ENCODE measurements at places on chromosomes 7 and 10.

DNA sequence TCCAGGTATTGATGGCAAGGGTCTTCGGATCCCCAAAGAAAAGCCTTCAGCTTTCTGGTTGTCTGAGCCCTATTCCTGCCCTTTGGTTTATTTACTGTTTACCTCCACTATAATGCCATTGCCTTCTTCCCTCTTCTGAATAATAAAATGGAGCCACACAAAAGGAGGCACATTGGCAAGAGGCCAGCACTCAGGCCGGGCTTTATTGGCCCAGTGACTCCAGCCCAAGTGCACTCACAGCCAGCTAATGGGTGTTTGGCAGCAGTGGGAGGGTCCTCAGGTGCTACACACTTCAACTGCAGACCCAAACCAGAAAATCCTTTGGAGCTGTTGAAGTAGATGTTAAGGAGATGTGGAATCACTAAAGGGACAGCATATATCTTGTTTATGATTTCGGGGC is 336.0 kb downstream of the PLXNA4 start:
- no peak for DNase-seq

DNA sequence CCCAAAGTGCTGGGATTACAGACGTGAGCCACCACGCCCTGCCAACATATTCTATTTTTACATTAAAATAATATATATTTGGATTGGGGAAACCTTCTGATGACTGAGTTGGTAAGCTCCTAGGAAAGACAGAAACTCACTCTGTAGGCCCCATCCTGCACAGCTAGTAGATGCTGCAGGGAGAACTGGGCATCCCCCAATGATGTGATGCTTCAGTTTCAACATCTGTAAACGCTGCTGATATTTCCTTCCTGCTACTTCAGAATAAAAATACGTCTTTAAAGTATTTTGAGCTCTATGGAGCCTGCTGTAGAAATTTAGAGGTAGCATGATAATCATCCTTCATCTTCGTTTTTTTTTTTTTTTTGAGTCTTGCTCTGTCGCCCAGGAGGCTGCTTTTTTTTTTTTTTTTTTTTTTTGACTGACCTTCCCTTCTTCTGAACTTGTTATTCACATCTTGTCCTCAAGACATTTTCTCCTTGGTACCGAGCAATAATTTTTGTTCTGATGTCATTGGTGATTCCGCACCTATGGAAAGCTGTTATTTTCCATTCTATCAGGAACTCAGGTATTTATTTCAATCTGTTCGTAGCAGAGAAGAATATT is 21.8 kb upstream of the INPP5F start:
- peak; percentile 34 for DNase-seq

DNA sequence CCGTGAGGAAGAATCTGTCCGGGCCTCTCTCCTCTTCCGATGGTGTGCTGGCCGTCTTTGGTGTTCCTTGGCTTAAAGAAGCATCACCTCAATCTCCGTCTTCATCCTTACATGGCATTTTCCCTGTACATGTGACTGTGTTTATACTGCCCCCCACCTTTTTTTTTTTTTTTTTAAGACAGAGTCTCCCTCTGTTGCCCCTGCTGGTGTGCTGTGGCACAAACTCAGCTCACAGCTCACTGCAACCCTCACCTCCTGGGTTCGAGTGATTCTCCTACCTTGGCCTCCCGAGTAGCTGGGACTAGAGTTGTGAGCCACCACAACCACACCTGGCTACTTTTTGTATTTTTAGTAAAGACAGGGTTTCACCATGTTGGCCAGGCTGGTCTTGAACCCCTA is 121.9 kb upstream of the C7orf33 start:
- DNase-seq = no peak

DNA sequence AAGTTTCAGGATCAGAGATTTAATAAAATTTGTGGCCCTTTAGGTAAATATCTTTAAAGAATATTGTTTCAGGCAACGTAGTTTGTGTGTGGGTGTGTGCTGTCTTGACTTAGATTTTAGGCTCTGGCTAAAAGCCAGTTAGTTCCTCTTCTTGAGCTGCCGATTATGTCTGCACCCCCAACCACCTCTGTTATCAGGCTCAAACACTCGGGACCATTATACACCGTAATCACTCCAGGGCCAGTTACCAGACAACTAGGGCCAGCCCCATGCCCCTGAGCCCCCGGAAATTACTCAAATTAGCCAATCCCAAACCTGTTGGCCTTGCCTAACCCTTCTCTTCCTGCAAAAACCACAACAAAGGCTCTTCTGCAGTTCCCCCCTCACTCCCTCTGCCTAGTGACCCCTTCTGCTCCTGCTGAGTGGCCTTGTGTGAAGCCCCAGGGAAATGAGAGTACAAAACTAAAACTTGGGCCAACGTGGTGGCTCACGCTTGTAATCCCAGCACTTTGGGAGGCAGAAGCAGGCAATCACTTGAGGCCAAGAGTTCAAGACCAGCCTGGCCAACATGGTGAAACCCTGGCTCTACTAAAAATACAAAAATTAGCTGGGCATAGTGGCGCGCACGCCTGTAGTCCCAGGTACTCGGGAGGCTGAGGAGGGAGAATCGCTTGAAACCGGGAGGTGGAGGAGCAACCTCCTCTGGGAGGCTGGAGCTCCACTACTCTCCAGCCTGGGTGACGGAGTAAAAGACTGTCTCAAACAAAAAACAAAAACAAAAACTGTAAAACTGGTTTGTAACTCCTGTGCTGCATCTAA is 9.2 kb upstream of the HNRNPF start:
- no peak for DNase-seq

DNA sequence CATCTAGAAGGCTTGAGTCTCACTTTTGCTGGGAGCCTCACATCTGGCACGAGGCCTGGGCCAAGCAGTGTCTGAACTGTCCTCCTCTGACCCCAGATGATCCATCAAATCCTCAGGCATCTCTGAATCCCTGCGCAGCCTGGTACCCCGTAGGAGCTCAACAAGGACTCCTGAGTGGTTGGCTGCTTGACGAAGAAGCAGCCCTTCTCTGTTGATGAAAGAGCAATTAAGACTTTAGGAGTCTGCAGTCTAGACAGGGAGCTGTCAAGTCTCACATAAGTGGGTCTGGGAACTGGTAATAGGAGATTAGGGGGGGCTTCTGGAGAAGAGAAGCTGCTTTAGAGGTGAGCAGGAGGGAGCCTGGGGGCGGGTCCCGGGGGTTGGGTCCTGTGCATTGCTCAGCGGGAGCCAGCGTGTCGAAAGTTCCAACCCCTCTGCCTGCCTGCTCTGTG is 326.0 kb downstream of the RPS24 start:
- DNase-seq = no peak

GRCh38 chr7:95910341-95910740 is 138.0 kb downstream of the DYNC1I1 start:
- no peak for DNase-seq

DNA sequence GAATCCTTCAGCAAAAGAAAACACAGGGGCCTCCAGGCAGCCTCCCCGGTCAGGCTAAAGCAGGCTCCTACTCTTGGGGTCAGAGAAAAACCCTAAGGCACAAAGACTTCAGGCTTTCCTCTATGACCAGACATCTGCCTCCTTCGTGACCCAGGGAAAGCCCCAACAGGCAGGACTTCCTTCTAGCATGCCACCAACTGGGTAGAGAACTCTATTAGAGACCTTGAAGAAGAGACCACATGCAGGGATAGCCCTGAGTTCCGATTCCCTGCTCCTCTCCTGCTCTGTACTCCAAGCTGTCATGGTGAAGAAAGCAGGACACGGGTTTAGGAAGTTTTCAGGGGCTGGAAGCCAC is 1.3 kb downstream of the TRPV6 start:
- DNase-seq = no peak

GRCh38 chr7:21867816-21868575 is 77.7 kb downstream of the CDCA7L start:
- no peak for DNase-seq

- no peak for DNase-seq
Observed at GRCh38 chr10:47088656-47089354, 177.6 kb downstream of the PTPN20 start.

DNA sequence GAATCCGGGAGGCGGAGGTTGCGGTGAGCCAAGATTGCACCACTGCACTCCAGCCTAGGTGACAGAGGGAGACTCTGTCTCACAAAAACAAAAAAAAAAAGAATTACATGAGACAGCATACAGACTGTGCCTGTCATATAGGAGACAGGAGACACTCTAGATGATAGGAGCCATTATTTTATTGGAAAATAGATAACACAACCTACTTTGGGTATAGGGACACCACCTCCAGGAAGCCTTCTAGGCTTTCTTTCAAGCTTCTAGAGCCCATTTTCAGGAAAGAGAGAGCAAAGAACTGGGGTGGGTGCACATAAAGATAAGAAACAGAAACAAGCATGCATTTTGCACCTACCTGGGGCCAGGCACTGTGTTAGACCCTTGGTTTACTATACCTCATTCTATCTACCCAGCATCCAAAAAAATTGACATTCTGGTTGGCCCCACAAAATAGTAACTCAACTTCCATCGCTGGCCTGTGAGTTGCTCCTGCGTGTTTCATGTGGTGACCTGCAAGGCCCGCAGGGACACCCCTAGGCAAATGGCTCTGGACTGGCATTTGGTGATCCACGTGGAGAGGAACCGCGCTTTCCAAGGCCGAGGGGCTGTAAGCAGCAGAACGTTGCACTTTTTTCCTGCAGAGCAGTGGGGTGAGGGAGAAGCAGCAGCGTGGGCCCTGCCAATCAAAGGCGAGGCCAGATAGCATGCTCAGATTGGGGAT is 57.1 kb upstream of the CACUL1 start:
- DNase-seq = no peak

DNA sequence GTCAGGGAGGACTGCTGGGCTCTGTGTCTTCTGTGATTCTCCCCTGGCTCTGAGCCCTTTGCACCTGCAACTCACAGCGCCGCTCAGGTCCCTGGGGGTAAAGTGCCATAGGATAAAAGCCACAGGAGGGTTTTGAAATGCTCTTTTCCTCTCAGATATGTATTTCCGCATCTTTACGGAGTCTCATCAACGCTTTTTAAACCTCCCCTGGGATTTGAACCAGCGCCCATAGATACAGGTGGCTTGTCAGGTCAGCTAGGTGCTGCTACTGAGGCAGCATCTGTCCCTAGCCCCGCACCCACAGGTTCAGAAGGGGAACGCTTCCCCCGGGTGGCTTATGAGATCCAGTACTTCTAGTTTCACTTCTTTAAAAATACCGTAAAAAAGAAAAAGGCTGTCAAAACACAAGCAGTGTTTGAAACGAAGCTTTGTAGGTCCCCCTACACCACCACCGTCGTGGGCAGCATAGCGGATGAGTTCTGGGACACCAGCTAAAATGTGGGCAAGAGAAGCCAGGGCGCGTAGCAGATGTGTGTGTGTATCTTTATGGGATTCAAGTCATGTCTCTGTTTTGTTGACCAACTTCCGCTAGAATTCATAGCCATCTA is 173.5 kb downstream of the CUX1 start:
- DNase-seq = peak; percentile 52

Data from memory B cell (primary cell).